Trophoblast cell (in vitro differentiated cells and primary cell): ENCODE measurements at places on chromosomes 2 and 18.

- no peak for DNase-seq
These were observed 90.2 kb downstream of the DGKD start for GRCh38 chr2:233444501-233444900.

DNA sequence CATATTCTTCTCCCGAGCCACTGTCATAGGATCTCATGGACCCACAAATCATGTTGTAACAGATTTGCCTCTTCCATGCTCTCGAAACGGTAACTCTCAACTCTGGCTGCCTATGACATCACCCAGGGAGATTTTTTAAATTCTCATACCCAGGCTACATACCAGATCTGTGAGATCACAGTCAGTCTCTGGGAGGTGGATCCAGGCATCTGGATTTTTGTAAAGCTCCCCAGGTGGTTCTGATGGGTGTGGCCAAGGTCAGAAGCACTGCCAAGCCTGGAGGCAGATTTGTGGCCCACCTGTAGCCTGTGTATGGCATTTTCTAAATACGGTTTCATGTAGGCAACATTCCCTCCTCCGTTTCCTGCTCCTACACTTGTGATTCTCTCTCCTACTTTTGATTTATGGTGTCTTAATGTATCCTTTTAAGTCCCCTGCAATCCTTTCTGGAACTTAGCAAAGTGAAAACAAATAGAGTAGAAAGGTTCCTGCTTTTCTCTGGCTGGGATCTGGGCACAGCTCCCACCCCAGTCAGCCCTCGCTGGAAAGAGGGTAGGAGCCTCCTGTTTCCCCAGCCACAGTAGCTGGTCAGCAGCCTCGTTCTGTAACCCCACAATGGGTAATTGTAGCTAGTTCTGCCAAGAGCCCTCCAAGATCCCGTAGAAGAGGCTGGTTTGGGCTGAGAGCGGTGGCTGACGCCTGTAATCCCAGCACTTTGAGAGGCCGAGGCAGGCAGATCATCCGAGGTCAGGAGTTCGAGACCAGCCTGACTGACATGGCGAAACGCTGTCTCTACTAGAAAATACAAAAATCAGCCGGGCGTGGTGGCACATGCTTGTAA lies 96.2 kb downstream of the KLHL29 start:
- DNase-seq = peak; percentile 96

DNA sequence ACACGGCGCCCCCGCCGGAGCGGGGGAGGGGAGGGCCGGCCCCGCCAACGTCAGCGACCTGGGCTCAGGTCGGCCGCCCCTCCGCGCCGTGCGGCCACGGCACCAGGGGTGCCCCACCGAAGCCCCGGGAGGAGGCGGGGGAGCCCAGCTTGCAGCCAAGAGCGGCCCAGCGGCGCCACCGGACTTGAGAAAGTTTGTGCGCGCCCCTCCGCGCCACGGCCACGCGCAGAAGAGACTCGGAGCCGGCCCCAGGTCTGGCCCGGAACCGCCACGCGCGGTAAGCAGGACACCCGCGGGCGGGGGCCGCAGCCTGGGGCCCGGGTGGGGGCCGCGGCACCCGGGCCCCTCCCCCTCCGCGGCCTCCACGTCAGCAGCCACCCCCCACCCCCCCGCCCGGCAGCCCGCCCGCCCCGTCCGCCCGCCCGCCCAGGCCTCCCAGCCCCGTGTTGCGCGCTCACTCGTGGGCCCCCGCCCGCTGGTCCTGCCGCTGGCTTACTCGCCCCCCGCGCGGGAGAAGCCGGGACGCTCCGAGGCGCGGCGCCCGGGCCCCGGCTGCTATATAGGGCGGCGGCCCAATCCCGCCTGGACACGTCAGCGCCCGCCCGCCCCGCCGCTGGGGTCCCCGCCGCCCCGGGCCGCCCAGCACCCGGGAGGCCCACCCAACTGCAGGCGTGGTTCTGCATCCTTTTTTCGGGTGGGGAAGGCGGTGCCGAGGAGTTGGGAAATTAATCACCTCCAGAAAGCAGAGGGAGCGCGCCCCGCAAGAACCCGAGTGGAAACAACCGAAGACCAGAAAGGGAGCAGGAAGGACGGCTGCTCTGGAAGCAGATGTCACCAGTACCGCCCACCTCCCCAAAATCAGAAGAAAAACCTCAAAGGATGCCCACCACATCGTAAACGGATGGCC lies 42.9 kb downstream of the HDLBP start:
- DNase-seq = peak; percentile 33

DNA sequence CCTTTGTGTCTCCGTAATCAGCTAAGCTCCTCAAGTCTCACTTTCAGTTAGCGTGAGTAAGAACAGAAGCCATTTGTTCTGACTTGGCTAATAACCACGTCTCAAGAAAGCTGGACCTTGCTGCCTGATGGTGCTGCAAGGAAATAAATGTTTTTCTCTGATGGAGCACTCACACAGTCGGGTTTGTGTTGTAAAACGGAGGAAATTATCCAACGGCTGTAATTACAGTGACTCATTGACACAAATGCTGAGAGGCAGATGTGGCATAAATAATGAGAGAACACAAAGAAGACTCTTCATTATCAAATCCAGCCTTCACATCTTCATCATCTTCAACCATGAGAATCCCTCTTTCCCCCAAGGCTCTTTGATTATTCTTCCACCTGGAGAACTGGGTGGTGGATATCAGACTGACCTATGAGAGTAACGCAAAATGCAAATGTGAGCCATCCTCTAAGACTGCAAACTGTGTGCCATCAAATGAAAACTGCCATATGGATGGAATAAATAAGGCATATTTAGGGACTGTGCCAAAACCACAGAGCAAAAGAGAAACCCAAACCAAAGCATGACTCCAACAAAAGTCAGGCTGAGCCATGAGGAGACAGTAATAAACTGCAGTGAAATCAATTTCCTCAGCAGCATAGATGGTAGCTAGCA lies 252.6 kb downstream of the RND3 start:
- DNase-seq = no peak

DNA sequence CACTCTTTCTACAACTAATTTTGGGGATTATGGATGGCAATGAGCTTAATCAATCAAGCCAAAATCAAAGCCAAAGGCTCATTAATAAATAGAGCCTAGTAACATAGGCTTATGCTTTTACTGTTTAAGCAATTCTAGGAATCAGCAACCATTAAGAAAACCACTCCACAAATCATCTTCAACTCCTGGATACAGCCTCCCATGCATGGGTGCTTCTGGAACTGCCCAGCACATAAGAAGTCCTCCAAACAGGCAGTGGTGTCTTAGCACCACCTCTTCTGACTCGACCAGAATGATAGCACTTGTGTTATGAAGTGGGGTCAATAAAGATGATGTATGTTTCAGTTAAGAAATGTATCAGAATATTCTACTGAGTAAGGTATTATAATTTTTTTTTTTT lies 104.4 kb upstream of the SERPINE2 start:
- no peak for DNase-seq

DNA sequence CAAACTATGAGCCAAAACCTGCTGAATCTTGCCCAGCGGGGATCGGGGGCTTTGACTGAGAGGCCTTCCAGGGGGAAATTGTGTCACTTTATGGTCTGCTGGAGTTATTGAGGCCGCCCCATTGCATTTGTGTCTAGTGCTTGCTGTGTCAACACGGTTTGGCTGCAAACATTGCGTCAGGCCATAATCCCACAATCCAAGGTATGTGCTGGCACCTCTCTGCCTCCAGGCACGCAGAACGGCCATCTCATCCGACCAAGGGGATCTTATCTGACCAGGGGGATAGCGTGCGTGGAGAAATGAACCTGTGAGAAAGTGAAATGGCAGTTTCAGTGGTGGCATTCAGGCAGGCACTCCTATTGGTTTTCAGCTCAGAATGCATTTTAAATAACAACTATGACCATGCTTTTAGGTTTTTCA lies 18.1 kb upstream of the LYPD6B start:
- DNase-seq = peak; percentile 81

- no peak for DNase-seq
These were observed 16.9 kb downstream of the COL6A3 start for GRCh38 chr2:237397072-237397471.

- peak; percentile 1 for DNase-seq
These were observed 392.4 kb downstream of the ALK start for GRCh38 chr2:29528891-29529520.

DNA sequence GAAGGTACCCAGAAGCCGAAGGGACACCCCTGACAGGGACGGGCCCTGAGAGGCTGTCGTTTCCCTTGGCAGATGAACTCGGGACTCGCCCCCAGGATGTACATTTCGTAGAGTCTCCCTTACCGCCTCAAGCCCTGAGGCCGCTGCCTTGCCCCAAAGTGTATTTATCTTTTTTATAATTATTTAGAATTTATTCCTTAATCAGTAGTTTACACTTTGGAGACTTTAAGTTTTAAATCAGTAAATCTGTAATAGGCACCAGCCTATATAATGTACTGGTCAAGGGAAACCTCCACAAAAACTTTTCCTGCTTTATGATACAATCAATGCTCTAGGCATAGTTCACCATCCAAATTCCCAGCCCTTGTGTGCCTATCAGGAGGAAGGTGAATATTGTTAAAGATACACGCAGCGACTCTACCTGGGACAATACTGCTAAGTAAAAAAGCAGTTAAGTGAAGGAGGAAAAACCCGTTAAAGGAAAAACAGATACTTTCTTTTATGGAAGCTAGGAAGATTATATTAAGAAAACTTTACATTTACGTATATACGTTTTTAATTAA lies 848 bp downstream of the VRK2 start:
- DNase-seq = no peak

GRCh38 chr18:10290638-10291235 lies 163.7 kb upstream of the APCDD1 start:
- no peak for DNase-seq

DNA sequence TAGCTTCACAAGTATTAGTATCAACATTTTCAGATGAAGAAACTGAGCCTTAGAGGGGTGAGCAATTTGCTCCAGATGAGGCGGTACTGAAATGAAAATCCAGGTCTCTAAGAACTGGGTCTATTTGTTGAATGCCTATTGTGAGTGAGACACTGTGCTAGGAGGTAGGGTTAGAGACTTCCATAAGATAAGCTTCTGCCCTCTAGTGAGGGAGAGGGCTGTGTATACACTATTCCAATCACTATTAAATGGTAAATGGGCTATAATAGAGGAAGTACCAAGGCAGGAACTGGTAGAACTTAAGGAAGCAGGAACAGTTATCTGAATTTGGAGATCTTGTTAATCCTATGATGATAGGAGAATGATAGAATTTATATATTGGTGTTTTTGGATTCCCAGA lies 23.6 kb upstream of the GLS start:
- no peak for DNase-seq

DNA sequence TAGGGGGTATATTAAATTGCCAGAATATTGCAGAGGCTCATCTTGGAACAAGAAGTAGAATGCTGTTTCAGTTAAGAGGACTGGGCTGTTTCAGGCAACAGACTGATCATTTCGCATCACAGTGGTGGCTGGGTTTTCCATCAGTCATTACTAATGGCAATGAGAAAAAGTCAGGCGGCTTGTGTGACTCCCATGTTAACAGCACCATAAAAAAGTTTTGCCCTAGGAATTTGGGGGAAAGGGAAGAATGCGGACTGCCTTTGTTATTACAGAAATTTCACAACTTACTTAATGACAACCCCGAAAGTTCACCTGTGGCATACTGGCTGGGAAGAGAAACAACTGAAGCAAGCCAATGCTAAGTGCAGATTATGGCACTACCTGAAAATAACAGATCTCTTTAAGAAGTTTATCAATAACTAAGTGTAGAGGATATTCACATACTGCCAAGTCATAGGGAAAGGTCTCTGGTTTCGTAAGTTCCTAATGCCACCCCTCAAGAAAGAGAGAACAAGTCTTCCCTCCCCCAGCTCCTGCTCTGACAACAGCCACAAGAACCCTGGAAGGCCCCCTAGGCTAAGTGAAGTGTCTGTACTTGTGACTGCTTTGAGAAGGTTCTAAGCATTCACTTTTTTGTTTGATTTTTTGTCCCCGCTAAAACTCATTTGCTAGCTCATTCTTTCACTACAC lies 40.5 kb upstream of the AP1S3 start:
- peak; percentile 15 for DNase-seq

- no peak for DNase-seq
These were observed 84.2 kb downstream of the LRRFIP1 start for GRCh38 chr2:237711458-237712150.

- DNase-seq = no peak
These were observed 635.0 kb upstream of the ID2 start for GRCh38 chr2:8046849-8047248.

DNA sequence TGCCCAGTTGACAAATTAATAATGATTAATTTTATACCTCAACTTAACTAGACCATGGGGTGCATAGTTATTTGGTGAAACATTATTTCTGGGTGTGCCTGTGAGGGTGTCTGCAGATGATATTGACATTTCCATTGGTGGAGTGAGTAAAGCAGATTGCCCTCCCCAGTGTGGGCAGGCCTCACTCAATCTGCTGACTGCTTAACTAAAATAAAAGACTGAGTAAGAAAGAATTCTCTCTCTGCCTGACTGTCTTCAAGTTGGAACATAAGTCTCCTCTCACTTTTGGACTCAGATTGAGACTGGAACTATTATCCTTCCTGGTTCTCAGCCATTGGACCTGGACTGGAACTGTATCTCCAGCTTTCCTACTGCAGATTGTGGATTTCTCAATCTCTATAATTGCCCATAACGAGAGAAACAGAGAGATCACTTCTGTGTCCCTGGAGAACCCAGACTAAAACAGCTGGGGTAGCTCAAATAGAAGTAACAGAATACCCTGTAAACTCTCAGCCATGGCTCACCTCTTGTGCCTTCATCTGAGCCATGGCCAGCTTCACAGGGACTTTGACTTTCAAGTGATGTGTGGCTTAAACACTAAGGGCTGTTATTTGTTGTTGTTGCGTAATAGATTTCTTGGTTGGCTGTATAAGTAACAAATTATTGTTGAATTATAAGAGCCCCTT lies 575.3 kb upstream of the RAB6C start:
- DNase-seq = no peak

GRCh38 chr2:234091432-234091879 lies 41.0 kb downstream of the SPP2 start:
- no peak for DNase-seq

GRCh38 chr2:10220902-10221391 lies 81.8 kb upstream of the HPCAL1 start:
- DNase-seq = peak; percentile 87

DNA sequence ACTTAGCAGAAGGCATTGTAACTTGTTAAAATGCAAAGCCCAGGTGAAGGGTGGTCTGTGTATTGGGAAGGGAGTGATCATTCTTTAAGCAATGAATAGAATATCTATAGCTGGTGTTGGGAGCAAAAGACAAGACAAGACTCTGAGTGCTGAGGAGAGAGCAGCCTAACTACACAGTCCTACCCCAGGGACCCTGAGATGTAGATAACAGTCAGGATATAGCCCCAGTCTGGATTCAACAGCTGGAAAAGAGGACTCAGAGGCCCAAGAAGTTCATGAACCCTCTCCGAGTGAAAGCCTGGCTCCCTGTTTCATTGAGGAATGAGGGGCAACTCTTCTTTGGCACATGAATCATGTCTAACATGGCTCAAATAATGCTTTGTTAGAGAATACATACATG lies 310.7 kb upstream of the SLC14A2 start:
- DNase-seq = no peak

DNA sequence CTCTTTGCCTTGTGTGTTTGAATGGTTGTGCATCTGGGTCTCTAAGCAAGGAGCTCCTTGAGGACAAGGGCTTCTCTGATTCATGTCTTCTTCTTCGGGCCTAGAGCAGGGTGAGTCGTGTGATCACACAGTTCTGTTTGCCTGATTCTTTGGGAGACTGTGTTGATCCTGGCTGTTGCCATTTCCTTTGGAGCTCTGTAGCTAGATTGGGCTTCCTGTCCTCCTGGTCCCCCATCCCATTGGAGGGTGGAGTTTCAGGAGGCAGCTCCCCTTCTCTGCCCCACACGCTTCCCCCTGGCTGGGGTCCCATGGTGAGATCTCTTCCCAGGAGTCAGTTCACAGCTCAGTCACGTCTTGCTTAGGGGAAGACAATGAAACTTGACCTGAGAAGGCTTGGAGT lies 92.8 kb downstream of the TRIB2 start:
- DNase-seq = no peak
